ENCODE measurements at places on chromosomes 1 and 21. TPM values are rescaled to one million over a fixed set of nuclear protein-coding genes. Genes with fewer than 3 reads are reported as not detected.

The AADACL3 gene
- total RNA-seq = not detected

DNA sequence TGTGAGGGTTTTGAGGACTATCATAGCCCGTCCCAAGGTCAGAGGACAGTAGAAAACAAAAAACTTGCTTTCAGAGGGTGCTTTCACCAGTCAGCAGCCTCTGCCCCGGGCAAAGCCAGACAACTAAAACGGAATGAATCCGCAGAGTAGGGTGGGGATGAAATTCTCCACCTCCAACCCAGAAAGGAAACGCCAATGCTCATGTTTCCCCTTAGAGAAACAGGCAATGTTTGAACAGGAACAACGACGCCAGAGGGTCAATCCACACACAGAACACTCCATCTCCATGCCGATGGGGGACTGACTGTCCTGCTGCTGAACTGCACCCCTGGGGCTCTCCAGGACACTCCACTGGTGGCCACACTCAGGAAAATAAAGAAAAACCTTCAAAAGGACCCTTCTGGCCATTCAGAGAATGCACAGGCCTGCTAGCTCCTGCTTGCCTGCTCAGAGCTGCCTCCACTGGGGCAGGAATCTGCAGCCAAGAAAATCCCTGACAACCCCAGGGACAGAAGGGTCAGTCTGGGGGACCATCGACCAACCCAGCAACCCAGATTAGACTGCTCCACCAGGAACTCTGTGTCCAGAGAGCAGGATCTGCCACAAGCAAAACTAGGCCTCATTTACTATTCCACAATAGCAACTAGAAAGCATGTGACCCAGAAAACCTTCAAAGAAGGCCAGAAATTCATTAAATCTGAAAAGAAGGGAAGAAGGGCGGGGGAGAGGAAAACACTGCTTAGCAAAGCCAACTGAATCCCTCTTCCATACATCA lies 116.0 kb downstream of the TOMM20 start:
- H3K4me3 ChIP-seq = no peak overlapping the region
- no peak for DNase-seq
- H3K36me3 ChIP-seq = no peaks in the 10 kb centered on the region
- no peak overlapping the region for H3K27ac ChIP-seq

- H3K27me3 ChIP-seq = peaks cover 2% of the 10 kb centered on the region
- no peak overlapping the region for H3K4me3 ChIP-seq
- DNase-seq = no peak
- H3K36me3 ChIP-seq = peaks cover 4% of the 10 kb centered on the region
- H3K4me1 ChIP-seq = no peaks in the 10 kb centered on the region
Observed at GRCh38 chr1:113517983-113518382, 127.7 kb downstream of the MAGI3 start.

GRCh38 chr1:172837816-172838679 lies 179.1 kb downstream of the FASLG start:
- H3K4me1 ChIP-seq = no peaks in the 10 kb centered on the region
- no peaks in the 10 kb centered on the region for H3K27me3 ChIP-seq
- H3K36me3 ChIP-seq = no peaks in the 10 kb centered on the region
- no peak overlapping the region for H3K4me3 ChIP-seq

- H3K27ac ChIP-seq = no peak overlapping the region
- H3K4me1 ChIP-seq = no peaks in the 10 kb centered on the region
- DNase-seq = no peak
- H3K4me3 ChIP-seq = no peak overlapping the region
- H3K36me3 ChIP-seq = peaks cover 42% of the 10 kb centered on the region
Observed at GRCh38 chr1:42745851-42746250, 5.8 kb upstream of the CLDN19 start.

The KRTAP7-1 gene
- total RNA-seq = not detected

DNA sequence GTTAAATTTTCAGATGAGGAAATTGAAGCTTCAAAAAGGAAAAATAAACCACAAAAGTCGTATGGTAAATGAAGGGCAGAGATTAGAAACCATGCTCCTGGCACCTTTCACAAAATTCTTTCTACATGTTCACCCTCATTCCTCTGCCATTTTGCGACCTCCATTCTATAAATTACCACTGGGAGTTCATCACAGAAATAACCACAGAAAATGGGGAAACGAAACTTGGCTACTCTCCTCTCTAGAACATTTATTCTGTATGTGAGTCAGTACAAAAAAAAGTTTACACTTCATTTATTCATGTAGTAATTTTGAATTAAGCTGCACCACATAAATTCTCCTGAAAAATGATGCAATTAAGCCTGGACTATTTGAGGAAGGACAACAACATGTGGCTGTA lies 320.9 kb upstream of the C1orf87 start:
- no peaks in the 10 kb centered on the region for H3K27me3 ChIP-seq
- no peaks in the 10 kb centered on the region for H3K36me3 ChIP-seq
- no peaks in the 10 kb centered on the region for H3K4me1 ChIP-seq
- DNase-seq = no peak
- H3K4me3 ChIP-seq = no peak overlapping the region
- no peak overlapping the region for H3K27ac ChIP-seq

GRCh38 chr1:30226648-30227047 lies 496.7 kb downstream of the MATN1 start:
- peaks cover 4% of the 10 kb centered on the region for H3K27me3 ChIP-seq
- no peak overlapping the region for H3K4me3 ChIP-seq
- no peaks in the 10 kb centered on the region for H3K36me3 ChIP-seq

DNA sequence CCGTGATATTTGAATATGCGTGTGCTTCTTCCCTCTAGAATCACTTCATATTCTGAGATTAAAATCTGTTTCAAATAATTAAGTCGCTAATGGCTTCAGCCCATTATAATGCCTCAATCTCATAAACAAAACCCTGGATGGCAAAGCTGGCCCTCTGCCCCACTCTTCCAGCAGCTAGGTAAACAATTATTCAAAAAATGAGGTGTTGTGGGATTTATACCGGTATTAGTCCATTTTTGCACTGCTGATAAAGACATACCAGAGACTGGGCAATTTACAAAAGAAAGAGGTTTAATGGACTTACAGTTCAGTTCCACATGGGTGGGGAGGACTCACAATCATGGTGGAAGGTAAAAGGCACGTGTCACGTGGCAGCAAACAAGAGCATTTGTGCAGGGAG lies 510.4 kb upstream of the ADGRL2 start:
- H3K4me1 ChIP-seq = no peaks in the 10 kb centered on the region
- DNase-seq = no peak
- no peaks in the 10 kb centered on the region for H3K36me3 ChIP-seq

DNA sequence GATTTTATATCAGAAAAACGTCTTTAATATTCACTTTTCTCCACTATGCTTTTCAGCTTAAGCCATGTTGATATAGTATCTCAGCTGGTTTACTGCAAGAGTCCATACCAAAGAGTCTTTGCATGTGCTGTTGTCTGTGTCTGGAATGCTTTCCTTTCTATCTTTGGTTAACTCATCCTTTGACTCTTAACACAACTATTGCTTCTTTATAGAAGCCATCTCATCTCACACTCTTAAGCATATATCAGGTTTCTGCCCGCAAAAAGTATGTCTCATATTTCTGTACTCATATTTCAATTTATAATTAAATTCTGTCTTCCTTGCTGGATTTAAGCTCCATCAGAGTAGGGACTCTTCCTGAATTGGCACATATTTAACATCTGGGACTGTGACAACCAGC lies 220.9 kb upstream of the KCNK2 start:
- no peaks in the 10 kb centered on the region for H3K27me3 ChIP-seq
- H3K27ac ChIP-seq = no peak overlapping the region
- DNase-seq = no peak
- H3K4me3 ChIP-seq = no peak overlapping the region
- no peaks in the 10 kb centered on the region for H3K4me1 ChIP-seq

DNA sequence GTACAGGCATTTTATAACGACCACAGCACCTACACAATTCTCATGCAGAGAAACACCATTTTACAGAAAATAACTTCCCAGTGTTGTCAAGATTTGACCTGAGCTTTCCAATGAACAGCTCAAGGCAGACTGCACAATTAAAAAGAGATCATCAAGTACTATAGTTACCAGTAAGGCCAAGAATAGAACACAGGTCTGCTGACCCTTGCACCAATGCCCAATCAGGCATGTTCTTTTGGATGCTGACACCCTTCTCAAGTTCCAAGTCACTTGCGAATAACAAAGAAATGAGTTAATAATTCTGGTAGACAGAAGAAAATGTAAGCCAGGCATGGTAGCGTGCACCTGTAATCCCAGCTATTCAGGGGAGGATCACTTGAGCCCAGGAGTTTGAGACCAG lies 101.9 kb downstream of the SLC45A1 start:
- no peak overlapping the region for H3K27ac ChIP-seq
- DNase-seq = no peak
- H3K27me3 ChIP-seq = peaks cover 10% of the 10 kb centered on the region
- H3K36me3 ChIP-seq = peaks cover 14% of the 10 kb centered on the region
- H3K4me1 ChIP-seq = peaks cover 30% of the 10 kb centered on the region
- H3K4me3 ChIP-seq = peak overlapping the region; percentile 54

GRCh38 chr1:206714331-206715058 lies 29.8 kb downstream of the MAPKAPK2 start:
- no peak for DNase-seq
- peaks cover 38% of the 10 kb centered on the region for H3K4me1 ChIP-seq
- no peak overlapping the region for H3K4me3 ChIP-seq
- H3K27me3 ChIP-seq = no peaks in the 10 kb centered on the region
- no peak overlapping the region for H3K27ac ChIP-seq

- H3K4me1 ChIP-seq = no peaks in the 10 kb centered on the region
- no peak overlapping the region for H3K27ac ChIP-seq
- H3K36me3 ChIP-seq = no peaks in the 10 kb centered on the region
- no peak overlapping the region for H3K4me3 ChIP-seq
Observed at GRCh38 chr21:35394634-35395369, 345.7 kb upstream of the RUNX1 start.

- no peak for DNase-seq
- H3K27me3 ChIP-seq = peaks cover 3% of the 10 kb centered on the region
Observed at GRCh38 chr1:89530444-89531089, 5.9 kb downstream of the LRRC8B start.

The MROH9 gene
- not detected for total RNA-seq

DNA sequence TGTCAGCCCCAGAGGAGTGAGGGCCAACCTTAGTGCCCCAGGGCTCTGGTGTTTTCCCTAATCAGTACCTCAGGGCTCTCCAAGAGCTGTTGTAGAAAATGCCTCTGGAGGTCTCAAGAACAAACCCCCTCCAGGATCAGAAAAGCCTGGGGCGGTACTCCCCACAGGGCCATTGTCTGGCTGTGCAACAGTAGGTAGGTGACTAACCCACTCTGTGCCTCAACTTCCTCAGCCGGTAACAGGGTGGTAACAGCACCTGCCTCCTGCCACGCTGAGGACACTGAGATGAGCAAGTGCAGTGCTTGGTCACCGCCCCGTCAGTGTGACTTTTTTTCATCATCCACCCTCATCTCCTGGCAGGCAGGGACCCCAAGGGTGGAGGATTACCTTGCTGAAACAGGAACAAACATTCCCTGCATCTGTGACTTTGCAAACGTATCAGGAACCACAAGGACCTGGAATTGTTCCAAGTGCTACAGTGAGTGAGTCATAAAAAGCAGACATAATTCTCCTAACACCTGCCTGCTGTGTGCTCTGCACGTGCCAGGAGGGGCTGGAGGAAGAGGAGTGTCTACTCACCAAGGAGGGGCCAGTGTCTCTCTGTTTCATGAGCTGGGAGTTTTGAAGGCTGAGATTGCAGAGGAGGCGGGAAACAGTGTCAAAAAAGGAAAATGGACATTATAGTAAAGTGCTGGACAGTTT lies 440.8 kb downstream of the NPHP4 start:
- no peaks in the 10 kb centered on the region for H3K4me1 ChIP-seq
- DNase-seq = no peak

- H3K27me3 ChIP-seq = peaks cover 2% of the 10 kb centered on the region
- DNase-seq = no peak
- no peaks in the 10 kb centered on the region for H3K4me1 ChIP-seq
Observed at GRCh38 chr1:155776414-155776813, 80.6 kb downstream of the GON4L start.

DNA sequence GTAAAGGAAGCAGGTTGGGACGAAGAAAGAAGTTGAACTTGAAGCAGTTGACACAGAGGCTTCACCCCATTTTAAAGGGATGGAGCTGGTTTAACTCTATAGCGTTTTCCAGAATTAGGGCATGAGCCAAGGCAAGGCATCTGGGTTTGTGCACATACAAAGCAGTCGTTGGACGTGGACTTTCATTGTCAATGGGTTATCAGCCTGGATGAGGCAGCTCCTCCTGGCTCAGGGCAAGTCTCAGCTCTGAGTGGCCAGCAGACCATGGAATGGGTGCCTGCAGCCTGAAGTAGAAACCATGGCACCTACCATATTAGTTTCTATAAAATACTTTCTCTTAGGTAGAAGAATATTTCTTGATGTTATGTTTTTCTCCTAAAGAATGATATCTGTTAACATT lies 163.8 kb upstream of the KCNK2 start:
- no peak overlapping the region for H3K27ac ChIP-seq
- H3K36me3 ChIP-seq = no peaks in the 10 kb centered on the region
- H3K27me3 ChIP-seq = no peaks in the 10 kb centered on the region
- no peak for DNase-seq
- peaks cover 13% of the 10 kb centered on the region for H3K4me1 ChIP-seq

- H3K27me3 ChIP-seq = no peaks in the 10 kb centered on the region
- no peak for DNase-seq
- no peaks in the 10 kb centered on the region for H3K36me3 ChIP-seq
- no peak overlapping the region for H3K27ac ChIP-seq
Observed at GRCh38 chr21:18449605-18450550, 46.3 kb upstream of the TMPRSS15 start.

DNA sequence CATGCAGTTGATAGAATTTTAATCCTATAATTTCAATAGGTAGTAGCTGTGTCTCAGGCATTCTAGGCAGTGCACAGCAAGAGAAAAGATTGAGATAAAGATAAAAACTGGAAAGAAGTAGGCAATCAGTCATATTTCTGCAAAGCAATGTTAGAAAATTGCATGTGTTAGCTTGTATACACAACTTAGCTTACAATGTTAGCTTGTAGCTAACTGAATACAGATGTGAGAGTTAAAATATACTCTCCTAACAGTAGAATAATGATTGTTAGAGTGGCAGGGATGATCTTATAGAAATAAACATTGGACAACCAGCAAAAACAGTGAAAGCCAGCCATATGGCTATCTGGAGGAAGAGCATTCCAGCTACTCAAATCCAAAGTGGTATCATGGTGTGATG lies 29.0 kb downstream of the PTPRC start:
- no peak overlapping the region for H3K4me3 ChIP-seq
- DNase-seq = no peak
- no peak overlapping the region for H3K27ac ChIP-seq
- H3K36me3 ChIP-seq = no peaks in the 10 kb centered on the region

GRCh38 chr1:29903548-29904166 lies 667.3 kb downstream of the PTPRU start:
- DNase-seq = no peak
- H3K4me1 ChIP-seq = peaks cover 5% of the 10 kb centered on the region
- H3K4me3 ChIP-seq = no peak overlapping the region
- H3K36me3 ChIP-seq = no peaks in the 10 kb centered on the region
- peaks cover 3% of the 10 kb centered on the region for H3K27me3 ChIP-seq

GRCh38 chr1:230796626-230797025 lies 49.4 kb downstream of the CAPN9 start:
- peaks cover 2% of the 10 kb centered on the region for H3K27me3 ChIP-seq
- H3K36me3 ChIP-seq = no peaks in the 10 kb centered on the region
- no peaks in the 10 kb centered on the region for H3K4me1 ChIP-seq
- DNase-seq = no peak
- H3K27ac ChIP-seq = no peak overlapping the region
